Activated CD4-positive, alpha-beta T cell treated with anti-CD3 and anti-CD28 coated beads for 24 hours (primary cell): ENCODE measurements at places on chromosomes 2 and 18.

- DNase-seq: no peak
These were observed 86.0 kb downstream of the CAPN13 start for GRCh38 chr2:30721241-30721640.

DNA sequence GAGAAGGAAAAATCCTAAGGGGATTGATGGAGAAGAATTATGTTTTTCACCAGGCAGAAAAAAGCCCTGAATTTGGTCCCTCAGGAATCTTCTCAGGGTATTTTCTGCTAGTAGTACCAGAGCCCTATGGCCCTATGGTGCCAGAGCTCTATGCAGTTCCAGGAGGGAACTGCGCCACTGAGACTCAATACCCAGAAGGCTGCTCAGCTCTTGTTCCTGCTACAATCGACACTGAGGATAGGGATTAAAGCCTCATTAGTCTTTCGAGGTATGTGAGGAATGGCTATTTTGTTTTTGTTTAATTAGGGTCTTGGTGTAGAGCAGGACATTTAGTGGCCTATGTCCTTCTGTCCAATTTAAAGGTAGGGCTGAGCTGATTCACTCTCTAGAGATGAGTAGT lies 21.7 kb upstream of the PPP3R1 start:
- no peak for DNase-seq

DNA sequence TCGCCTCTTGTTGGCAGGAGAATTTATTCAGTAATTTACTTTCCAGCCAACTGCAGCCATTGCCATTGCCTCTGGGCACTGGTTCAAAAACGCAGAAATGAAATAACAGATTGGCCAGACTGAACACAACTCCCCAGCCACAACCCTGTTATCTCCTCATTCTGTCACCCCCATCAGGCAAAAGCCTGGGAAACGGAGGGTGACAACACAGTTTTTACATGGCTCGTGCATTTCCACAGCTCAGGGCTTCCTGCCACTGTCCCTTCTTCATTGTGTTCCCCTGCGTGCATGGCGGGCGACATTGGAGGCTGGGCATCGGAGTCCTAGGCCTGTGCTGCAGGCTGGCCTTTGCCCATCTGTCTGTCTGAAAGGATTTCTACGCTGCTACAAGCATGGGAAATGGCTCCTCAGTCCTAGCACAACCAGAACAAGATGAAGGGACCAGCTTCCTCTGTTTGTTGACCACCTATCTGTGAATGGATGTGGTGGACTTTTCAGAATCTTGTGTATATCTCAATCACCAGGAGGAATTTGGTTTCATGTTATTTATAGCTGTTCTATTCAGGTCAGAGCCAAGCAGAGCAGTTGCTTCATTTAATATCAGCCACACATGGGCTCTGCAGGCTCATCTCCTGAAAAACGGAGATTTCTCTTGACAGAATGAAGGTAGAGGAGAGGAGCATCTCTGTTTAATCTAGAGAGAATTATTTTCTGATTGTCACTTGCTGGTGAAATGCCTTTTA lies 107.0 kb downstream of the MGAT5 start:
- no peak for DNase-seq

DNA sequence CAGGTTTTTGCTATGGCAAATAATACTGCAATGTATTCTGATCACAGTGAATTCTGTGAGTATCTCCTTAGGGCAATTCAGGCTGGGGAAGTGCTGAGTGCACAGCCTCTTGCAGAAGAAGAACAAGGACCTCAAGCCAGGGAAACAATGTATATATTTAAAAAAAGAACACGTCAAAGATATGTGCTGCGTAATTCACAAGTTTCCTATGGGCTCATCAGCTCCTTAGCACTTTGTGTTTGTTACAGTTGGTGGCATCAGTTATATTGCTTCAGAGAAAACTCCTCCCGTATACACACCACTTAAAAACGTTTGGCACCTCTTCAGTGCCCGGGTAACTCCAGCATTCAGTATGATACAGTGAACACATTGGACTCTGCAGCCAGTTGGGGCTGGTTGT lies 16.5 kb upstream of the MARCO start:
- DNase-seq: no peak

GRCh38 chr2:239275044-239275685 lies 125.7 kb downstream of the HDAC4 start:
- DNase-seq: peak; percentile 72

- no peak for DNase-seq
These were observed 39.9 kb downstream of the TMEM178A start for GRCh38 chr2:39705638-39706037.
